CD4-positive, alpha-beta T cell treated with Interleukin-15 for 1 hour (primary cell): ENCODE measurements at places on chromosomes 3 and 15.

DNA sequence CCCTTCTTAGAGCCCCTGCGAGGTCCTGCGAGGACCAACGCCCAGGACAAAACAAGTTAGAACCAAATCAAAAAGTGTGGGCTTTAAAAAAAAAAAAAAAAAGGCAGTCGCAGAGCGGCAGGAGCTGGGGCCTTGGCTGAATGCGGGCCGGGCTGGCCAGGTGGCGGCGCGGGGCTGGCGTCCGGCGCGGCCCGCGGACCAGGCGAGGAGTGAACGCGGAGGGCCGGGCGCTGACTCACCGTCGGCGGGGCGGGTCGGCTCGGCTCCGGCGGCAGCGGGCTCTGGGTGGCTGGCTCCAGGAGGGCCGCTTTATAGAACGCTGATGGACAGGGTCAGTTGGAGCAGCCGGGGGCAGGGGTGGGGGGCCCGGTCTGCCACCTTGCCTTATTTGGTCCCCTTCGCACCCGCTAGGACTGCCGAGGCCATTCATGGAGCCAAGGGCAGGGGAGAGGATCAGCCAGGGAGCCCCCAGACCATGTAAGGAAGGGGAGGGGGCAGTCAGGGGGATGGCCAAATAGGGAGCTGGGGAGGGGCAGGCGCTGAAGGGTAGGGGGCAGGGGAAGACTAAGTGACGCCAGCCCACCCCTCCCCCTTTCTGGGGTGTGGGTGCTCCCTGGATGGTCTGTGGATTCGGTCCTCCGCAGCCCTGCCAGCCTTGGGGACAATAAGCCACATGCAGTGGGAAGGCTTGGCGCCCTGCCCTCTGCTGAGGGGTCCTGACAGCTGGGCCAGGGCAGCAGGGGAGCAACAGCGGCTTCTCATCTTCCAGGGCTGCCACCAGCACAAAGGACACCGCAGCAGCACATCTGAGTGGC, at the start of gene ACTC1:
TSS of gene ACTC1 (minus strand) at position 283 of the 815 bp plus-strand sequence. CDS start 741 bp downstream, outside the sequence.
- DNase-seq = no peak

DNA sequence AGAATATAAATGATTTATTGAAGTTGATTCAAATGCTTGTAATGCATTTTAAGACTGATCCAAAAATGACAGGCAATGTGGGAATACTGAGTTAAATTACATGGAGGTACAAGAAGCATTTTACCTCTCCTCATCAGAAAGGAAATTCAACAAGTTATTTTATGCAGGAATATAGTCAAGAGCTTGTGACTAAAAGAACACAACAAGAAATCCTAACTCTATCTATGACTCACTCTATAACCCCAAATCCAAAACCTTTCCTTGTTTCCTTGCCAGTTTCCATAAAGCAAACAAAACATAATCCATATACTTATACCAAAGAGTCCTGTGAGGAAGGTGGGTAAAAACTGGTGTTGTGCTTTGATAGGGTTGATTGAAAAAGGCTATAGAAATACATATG, 30.8 kb downstream of the SIN3A start:
- no peak for DNase-seq

DNA sequence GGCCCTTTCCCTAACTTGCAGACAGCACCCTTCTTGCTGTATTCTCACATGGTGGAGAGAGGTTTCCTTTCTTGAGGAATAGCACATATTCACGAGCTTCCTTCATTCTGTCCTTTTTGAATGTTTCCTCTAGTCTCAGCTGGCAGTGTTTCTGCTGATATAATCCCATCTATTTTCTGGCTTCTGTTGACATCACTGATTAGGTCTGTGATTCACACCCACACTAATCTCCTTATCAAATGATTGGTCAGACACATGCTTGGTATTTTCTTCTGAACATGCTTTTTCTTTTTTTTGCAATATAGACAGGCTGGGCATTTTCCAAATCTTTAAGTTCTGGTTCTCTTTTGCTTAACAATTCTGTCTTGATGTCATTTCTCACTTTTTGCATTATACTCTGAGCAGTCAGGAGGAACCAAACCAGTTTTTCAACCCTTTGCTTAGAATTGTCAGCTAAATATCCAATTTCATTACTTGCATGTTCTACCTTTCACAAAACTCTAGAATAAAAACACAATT, 65.4 kb downstream of the OXSM start:
- DNase-seq = no peak

GRCh38 chr3:128217702-128218547, 64.6 kb downstream of the EEFSEC start:
- DNase-seq = no peak

DNA sequence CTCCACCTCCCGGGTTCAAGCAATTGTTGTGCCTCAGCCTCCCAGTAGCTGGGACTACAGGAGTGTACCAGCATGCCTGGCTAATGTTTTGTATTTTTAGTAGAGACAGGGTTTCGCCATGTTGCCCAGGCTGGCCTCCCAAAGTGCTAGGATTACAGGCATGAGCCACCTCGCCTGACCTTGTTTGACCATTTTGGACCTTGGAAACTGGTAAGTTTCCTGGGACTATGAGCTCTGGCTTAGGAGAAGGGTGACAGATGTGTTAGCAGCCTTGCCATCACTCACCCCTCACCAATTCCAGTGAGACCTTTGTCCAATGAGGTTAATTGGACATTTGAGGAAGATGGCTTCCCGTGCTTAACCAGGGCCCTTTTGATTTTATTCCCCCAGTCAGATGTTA, 19.9 kb downstream of the DNASE1L3 start:
- DNase-seq = no peak

- no peak for DNase-seq
Measured at GRCh38 chr3:177464392-177465256, 267.3 kb upstream of the TBL1XR1 start.

DNA sequence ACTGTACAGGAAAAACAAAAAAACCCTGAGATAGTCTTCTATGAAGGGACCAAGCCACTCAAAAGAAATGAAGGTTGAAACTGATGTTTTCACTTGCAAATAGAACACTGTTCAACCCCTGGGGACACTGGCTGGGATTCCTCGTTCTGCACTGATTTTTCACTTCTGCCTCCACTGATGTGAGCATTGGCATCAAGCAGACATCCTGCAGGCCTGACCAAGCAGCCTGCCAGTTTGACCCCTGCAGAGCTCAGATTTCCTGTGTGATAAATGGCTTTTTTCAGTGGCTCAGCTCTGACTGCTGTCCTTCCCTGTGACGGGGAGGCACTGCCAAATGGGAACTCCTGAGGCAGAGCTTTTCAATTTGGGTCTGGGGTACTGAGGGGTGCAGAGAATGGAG, 50.0 kb downstream of the RASGRP1 start:
- DNase-seq = no peak

DNA sequence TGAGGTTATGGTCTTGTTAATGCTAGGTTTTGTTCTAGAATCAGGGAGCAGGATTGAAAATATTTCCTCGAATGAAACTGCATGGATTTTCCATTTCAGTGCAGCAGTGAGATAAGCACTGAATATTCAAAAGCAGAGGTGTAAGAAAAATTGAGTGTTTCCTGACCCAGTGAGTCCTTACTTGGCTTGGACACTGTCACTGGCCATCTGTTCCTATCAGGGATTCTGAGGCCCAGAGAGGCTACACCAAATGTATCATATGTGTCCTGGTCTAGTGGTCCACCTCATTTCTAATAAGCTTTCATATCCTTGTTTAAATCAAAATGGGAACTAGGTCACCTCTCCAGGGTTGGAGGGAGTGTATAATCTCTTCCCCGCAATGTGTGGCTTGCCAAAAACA, 61.1 kb upstream of the RAD18 start:
- DNase-seq = no peak

DNA sequence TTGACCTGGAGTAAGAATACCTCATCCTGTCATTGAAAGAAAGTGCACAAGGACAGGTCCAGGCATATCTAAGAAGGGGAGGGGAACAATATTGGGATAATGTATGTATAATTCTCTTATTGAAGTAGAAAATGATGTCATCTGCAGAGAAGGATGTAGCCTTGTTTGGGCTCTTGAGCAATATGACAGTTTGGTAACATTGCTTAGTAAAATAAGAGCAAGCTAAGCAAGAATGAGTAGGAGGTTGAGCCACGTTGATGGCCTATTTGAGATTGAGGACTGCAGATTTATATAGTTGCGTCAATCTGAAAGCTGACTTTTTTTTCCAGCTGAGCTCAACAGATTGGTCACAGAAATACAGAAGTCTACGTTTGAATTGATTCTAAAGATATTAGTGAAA, 145.2 kb downstream of the FILIP1L start:
- DNase-seq = no peak

GRCh38 chr15:64699751-64700388, 75.5 kb downstream of the RBPMS2 start:
- no peak for DNase-seq

DNA sequence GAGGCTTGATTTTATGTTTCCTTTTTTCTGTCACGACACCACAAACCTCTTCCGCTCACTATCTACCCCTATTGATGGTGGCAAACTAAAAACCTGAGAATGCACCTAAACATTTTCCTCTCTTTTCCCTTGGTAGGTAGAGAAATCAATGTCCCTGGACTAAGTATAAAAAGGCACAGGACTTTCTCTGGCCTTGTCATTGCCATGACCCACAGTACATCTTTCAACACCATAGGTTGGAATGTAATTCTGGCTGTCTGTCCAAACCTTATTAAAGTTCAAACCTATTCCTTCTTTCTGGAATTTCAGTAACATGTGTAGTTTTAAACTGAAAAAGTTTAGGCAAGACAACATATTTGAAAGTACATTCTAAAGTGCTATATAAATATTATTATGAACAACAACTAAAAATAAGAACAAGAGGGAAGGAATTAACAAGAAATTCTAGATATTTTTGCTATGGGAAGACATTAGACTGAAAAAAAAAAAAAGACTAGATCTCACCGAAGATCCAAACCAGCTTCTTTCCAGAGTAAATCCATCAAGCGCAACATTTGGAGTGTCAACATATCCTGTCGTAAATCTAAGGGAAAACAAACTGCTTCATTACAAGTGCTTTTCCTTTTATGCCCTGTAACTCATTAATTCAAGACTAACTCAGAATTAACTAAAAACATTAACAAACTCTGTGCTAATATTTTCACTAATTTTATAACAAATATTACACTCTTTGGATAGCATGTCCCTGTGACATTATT, 73.1 kb downstream of the FAIM start:
- no peak for DNase-seq

GRCh38 chr3:157463816-157464215, 27.2 kb downstream of the PTX3 start:
- no peak for DNase-seq

- DNase-seq = no peak
Measured at GRCh38 chr3:111072031-111072921, 660 bp downstream of the NECTIN3 start.

- no peak for DNase-seq
Measured at GRCh38 chr3:151113343-151113742, 27.9 kb downstream of the MED12L start.

- DNase-seq = no peak
Measured at GRCh38 chr3:86104154-86104553, 886.8 kb downstream of the VGLL3 start.

- no peak for DNase-seq
Measured at GRCh38 chr3:40996382-40996781, 202.9 kb upstream of the CTNNB1 start.

DNA sequence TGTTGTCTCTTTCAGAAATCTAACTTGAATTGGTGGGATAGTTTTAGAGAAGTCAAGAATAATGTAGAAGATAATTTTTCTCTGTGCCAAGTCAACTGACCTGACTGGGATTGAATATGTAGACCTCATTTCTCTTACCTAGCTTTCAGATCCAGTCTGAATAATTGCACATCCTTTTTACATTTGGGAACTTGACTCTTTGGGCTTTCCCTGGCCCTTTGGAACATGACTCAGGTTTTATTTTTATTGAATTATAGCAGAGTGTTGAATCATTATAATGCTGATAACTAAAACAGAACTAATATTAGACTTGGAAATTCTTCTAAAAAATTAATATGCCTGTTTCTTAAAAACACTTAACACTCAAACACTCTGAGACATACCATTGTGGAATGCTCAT, 76.5 kb downstream of the PFN2 start:
- DNase-seq = no peak

- DNase-seq = no peak
Measured at GRCh38 chr3:122067214-122067550, 12.0 kb downstream of the CD86 start.

GRCh38 chr15:82851981-82852511, 42.6 kb downstream of the WHAMM start:
- DNase-seq = no peak

GRCh38 chr3:169245631-169246030, 417.9 kb downstream of the MECOM start:
- no peak for DNase-seq

GRCh38 chr15:64845831-64846595, 4.3 kb downstream of the PLEKHO2 start:
- no peak for DNase-seq

DNA sequence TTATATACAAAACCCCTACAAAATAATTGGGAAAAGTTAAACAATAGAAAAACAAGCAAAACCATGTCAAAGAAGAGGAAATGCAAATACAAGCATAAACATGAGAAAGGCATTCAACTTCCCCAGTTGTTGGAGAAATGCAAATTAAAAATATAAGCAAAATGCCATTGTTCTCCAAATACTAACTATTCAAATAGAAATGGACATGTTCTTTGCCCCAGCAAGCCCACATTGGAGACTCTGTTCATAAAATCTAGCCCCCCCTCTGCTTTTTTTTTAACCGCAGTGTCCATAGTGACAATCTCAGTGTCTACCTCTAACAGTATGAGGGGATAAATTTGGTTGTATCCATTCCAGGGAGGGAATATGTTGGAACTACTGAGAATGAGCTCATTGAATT, 59.7 kb upstream of the LCTL start:
- no peak for DNase-seq

DNA sequence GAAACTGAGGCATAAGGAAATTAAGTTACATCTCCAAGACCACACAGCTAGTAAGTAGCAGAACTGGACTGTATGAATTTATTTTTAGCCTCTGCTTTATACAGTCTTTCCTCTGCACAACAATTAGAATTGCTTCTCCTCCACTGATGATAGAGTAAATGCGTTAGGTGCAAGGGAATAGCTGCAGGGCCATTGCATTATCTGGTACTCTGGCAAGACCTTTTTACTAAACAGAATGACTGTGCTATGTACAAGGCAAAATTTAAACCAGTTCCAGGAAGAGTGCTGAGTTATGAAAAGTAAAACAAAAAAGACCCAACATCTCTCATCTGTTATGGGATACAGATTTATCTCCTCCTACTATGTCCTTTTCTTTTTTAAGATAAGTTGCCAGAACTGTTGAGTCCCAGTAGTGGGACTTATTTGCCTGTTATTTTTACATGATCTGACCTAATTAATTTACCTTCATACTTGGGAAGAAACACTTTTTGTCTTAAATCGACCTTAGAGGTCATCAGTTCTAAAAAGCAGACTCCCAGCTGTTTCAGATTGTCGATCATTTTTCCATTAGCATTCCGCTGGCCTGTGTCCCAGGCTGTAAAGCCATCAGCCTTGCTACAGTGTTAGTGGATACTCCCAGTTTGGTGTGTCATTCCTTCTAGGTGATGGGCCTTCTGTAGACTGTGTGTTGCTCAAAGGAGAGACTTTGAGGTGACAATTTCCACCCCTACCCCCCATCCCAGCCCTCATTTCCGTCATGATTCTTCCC, 147.5 kb upstream of the NUDT16 start:
- DNase-seq = no peak

GRCh38 chr3:117191245-117191644, 481.7 kb downstream of the TUSC7 start:
- no peak for DNase-seq
